Central memory CD8-positive, alpha-beta T cell (primary cell): ENCODE measurements at places on chromosomes 4 and X.

- no peak for DNase-seq
These were observed 44.9 kb downstream of the GAK start for GRCh38 chr4:887034-887763.

DNA sequence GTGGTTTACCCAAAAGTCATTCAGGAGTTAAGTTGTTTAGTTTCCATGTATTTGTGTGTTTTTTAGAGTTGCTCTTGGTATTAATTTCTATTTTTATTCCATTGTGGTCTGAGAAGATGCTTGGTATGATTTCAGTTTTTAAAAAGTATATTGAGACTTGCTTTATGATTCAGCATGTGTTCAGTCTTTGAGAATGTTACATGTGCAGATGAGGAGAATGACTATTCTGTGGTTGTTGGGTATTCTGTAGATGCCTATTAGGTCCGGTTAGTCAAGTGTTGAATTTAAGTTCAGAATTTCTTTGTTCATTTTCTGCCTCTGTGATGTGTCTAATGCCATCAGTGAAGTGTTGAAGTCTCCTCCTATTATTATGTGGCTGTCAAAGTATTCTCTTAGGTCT lies 249.4 kb downstream of the ARHGAP10 start:
- DNase-seq = no peak

GRCh38 chr4:76585897-76586360 lies 150.9 kb downstream of the SHROOM3 start:
- no peak for DNase-seq

DNA sequence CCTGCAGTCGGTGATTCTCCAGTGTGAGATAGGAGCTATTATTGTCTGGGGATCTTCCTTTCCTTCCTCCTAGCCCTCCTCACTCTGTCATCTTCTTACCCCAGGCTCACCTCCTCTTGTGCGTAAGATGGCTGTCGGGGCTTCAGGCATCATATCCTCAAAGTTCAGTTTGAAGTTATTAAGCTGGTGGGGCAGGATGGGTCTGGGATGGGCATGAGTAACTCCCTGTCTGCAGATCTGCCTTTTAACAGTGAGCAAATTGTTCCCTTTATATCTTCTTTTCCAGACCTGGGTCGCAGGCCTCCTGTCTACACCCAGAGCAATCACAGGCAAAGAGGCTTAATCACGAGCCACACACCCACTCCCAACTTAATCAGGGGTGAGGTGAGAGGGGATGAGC lies 900 bp upstream of the MTMR1 start:
- DNase-seq = no peak
